ENCODE measurements at places on chromosomes 12 and 14. TPM values are rescaled to one million over a fixed set of nuclear protein-coding genes. Genes with fewer than 3 reads are reported as not detected.

DNA sequence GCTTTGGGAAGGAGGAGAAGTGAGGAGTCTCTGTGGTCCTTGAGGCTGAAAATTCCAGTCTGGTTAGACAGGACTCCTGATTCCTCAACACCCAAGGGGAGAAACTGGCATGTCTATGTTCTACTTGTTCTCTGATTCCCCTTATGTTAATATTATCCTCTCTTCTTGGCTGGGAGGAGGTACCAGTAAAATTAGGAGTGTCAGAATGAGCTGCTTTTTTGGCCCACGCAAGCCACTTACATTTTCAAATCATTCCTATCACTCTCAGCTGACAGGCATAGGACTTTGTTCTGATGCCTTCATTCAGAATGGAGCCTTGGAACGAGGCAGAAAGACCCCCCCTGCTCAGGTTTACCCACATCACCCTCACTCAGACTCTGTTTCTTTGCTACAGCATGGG lies 1077.2 kb downstream of the BCL11B start:
- DNase-seq, result no peak

DNA sequence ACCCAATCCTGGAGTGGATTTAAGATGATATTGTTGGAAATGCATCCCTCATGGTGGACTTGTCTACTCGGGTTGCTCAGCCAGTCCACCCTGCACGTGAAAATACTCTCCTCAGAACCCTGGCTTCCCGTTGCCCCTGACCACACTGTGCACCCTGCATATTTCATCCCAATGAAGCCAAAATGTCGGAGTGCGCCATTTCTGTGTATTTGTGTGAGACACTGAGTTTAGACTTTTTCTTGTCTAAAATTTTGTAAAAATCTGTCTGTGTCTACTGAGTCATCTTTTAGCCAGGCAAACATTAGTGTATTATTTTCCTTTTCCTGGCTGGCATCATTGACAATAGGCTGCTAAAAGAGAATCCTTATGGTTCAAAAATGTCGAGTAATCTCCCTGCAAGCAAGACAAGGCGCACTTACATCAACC lies 485 bp upstream of the PNMA1 start:
- no peak for DNase-seq

Gene LRRC43
- 0.35 TPM for total RNA-seq

DNA sequence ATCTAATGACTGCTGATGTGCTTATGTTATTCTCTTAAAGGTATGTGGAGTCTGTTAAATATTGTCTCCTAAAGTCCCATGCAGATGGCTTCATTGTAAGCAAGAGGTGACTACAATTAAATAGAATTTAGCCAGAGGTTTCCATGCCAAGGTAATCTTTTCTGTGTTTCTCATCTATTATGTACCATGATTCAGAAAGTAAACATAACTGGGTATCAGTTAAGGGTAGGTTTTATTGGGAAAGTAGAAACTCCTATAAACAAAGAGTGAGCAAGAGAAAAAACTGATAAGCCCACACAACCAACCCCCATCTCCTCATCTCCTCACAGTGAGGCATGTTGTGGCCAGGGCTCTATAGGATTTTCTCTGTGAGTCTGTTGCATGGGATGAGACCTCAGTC lies 611.7 kb downstream of the SNAPC1 start:
- DNase-seq, result no peak

Gene CMKLR1
- 3.8 TPM for total RNA-seq

- no peak for DNase-seq
These were observed 160.4 kb downstream of the CACNA1C start for GRCh38 chr12:2212971-2213869.
